Fibroblast of the conjunctiva (primary cell): ENCODE measurements at places on chromosomes 3 and 15.

DNA sequence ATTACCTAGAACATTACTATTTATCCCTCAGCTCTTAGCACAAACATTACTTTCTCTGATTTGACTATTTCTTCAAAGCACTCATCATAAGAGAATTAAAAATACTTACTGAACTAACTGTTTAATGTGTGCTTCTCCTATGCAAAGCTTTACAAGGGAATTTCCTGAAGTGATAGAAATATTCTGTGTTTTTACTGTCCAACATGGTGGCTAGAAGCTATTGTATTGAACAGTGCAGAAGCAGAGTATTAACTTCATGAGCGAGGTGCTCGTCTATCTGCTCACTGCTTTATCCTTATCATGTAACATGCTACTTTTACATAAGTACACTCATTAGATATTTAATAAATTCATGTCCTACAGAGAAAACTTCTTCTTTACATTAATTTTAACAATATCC lies 239.1 kb downstream of the ISL2 start:
- no peak for DNase-seq

DNA sequence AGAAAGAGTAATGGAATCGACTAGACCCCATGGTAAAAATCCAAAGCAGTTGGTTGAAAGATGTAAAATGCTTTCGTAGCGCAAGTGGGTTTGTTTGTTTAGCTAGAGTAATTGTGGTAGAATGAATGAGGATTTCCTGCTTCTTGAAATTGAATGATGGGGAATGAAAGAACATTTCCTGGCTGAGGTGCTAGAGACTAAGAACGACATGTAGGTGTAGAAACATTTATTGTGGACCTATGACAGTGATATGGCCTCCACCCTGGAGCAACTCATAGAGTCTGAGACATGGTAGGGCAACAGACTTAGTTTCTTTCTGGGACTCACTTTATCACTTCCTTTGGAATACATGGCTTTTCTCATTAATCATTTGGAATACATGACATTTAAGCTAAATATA lies 467.6 kb upstream of the CFAP20DC start:
- DNase-seq, result no peak

GRCh38 chr3:62421207-62421606 lies 47.9 kb upstream of the FEZF2 start:
- DNase-seq, result no peak

DNA sequence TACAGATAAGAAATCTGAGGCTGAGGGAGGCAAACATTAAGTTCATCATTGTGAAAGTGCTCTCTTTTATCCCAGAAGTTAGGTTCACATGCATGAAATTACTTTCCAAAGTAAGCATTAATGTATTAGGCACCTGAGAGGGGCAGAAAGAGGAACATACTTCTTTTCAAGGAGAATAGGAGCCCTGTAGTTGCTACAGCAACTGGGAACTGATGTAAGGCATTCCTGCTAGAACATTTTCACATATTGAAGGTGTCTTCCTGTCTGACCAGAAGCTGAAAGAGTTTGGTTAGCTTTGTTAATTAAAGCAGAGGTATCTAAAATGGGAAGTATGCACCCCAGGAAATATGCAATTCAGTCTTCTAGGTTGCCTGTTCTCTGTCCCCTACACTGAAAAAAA lies 65.5 kb upstream of the ZBTB20 start:
- no peak for DNase-seq

- no peak for DNase-seq
These were observed 201.9 kb downstream of the WNT5A start for GRCh38 chr3:55285156-55285555.

GRCh38 chr15:36954486-36954885 lies 145.9 kb downstream of the MEIS2 start:
- DNase-seq, result no peak

GRCh38 chr3:65671004-65671403 lies 367.7 kb downstream of the MAGI1 start:
- DNase-seq, result no peak
